Fibroblast of gingiva (primary cell): ENCODE measurements at places on chromosomes 7 and 10.

DNA sequence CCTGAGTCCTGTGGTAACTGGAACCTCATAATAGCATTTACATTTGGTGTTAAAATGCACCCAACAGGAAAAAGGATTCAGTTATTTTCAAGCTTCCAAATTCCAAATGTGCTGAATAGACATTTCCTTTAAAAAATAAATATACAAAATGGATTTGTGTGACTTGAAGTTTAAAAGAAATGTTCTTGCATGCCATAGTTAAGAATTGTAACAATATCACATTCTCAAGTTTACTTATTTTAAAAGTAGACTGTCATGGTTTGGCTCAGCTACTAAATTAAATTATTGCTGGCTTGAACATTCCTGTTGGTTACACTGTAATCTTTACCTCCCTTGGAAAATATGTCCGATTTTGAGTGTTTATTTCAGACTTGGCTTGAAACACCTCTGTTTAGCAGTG lies 31.5 kb downstream of the BICC1 start:
- peak; percentile 43 for DNase-seq

GRCh38 chr10:115129752-115130151 lies 36.6 kb downstream of the ATRNL1 start:
- peak; percentile 16 for DNase-seq

DNA sequence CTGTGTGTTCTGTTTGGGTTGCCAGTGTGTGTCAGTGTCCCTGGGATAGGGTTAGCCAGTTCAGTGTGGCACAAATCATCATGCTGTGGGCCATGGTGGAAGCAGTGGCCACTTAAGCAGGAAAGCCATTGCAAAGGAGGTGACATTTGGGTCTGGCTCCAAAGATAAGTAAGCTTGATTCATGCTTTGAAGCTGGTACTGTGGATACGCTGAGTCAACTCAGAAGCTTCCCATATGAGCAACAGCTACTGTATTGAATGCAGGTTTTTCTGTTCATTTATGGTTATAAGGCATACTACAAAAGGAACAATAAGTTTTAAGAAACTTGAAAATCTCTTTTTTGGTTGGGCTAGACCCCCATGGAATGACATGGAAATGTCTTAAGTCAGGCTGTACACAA lies 143.1 kb downstream of the BMPER start:
- DNase-seq = no peak

- no peak for DNase-seq
These were observed 8.2 kb upstream of the CXCL12 start for GRCh38 chr10:44393051-44393630.

DNA sequence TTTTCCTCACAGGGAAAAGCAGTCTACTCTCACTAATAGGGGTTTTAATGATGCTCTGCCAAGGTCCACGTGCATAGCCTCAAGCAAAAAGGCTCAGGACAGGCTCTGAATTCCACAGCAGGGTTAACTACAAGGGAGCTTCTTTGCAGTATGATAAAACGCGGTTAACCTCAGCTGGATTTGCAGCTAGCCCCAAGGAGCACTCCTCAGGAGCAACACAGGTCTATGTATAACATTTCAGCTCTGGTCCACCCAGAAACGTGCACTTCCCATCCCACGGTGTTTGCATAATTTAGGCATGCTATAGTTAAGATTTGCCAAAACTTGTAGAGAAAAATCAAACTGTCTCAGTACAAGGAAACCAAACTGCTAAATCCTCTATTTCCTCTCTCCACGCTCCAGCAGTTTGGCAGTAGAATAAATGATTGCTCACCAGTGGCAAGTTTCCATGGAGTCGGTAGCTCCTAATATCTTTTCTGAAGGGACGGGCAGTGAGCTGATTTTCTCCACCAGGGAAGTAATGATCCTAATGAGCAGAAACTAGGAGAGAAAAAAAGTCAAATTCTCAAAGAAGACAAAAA lies 13.1 kb upstream of the ASB4 start:
- peak; percentile 33 for DNase-seq

DNA sequence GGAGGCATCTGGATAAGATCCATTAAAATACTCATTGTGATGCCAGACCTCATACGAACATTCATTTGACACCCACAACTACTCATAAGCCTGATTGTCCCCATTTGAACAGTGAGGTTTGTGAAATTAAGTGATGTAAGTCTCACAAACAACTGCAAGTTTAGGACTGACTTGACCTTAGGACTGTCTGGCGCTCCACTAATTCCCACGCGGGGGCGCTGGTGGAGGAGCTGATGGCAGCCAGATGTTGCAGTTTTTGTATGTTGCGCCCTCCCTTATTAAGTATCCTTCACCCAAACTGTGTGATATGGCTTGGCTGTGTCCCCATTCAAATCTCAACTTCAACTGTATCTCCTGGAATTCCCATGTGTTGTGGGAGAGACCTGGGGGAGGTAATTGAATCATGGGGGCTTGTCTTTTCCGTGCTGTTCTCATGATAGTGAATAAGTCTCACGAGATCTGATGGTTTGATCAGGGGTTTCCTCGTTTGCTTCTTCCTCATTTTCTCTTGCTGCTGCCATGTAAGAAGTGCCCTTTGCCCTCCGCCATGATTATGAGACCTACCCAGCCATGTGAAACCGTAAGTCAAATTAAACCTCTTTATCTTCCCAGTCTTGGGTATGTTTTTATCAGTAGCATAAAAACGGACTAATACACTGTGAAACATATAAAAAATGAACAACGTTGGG lies 20.3 kb upstream of the TIAL1 start:
- peak; percentile 56 for DNase-seq

GRCh38 chr10:4372601-4373000 lies 453.4 kb upstream of the AKR1E2 start:
- DNase-seq = peak; percentile 99

GRCh38 chr7:157886711-157887110 lies 549.9 kb downstream of the DNAJB6 start:
- no peak for DNase-seq

DNA sequence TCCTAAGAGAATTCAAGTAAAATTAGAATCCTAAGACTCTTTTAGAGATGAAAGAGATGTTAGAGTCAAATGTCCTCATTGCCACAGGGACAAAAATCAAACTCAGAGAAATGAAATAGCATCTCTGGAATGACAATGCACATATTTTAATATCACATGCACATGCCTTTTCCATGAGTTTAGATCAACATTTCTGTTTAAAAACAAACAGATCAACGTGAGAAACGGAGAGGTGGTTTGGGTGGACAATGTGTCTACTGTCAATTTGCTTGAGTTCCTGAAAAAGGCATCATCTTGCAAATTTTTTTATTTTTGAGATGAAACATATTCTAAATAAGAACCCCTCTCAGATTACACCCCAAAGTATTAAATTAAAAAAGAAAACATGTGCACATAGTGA lies 130.0 kb downstream of the CHRM2 start:
- peak; percentile 86 for DNase-seq
